Osteoblast (primary cell): ENCODE measurements at places on chromosomes 12 and 14. TPM values are rescaled to one million over a fixed set of nuclear protein-coding genes. Genes with fewer than 3 reads are reported as not detected.

- DNase-seq = no peak
Measured at GRCh38 chr12:40469736-40470135, 222.5 kb upstream of the CNTN1 start.

- peak; percentile 84 for DNase-seq
Measured at GRCh38 chr12:9064815-9065606, 50.7 kb downstream of the A2M start.

DNA sequence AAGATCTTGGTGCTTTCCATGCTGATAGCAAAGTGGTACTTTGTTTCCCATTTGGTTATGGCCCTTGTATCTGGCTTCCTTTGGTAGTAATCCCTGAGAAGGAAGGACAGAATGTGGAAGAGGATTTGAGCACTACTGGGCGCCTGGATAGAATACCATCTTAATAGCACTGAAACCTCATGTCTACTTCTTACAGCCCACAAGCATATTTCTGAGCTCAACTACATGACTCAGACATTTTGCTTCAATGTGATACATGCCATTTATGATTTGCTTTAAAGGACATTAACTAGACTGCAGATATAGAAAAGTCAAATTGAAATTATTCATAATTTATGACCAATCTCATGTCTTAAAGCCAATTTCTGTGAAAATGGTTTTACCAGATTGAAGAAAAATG is 80.4 kb downstream of the LIN7A start:
- DNase-seq = peak; percentile 57

CTSG gene
- not detected in 2 replicates for total RNA-seq

GRCh38 chr14:85479306-85479705 is 50.6 kb upstream of the FLRT2 start:
- DNase-seq = no peak

TMEM233 gene
- total RNA-seq = under 0.01 TPM in 1 of 2 replicates, not detected in the other

GRCh38 chr12:6773590-6774351 is 1.5 kb downstream of the LAG3 start:
- DNase-seq = peak; percentile 55

OTOGL gene
- total RNA-seq = 0.36 and 0.59 TPM in 2 replicates

RHEBL1 gene
- 0.72 and 0.88 TPM in 2 replicates for total RNA-seq

NANOG gene
- total RNA-seq = under 0.01 TPM in 1 of 2 replicates, not detected in the other

- peak; percentile 83 for DNase-seq
Measured at GRCh38 chr12:108338915-108339657, at the start of gene CMKLR1. CMKLR1 (minus strand) TSS chr12:108339311; CDS start chr12:108293591, 45,720 bp downstream.

GRCh38 chr12:111006621-111007020 is 86.2 kb upstream of the MYL2 start:
- no peak for DNase-seq

GRCh38 chr12:48788854-48789775 is at the start of gene ADCY6:
ADCY6 (minus strand) TSS chr12:48789089; CDS start chr12:48783434, 5,655 bp downstream.
- DNase-seq = peak; percentile 98

- no peak for DNase-seq
Measured at GRCh38 chr14:68616221-68616902, 176.5 kb downstream of the ZFP36L1 start.

BHLHE41 gene
- total RNA-seq = 4.3 and 4.7 TPM in 2 replicates

DNA sequence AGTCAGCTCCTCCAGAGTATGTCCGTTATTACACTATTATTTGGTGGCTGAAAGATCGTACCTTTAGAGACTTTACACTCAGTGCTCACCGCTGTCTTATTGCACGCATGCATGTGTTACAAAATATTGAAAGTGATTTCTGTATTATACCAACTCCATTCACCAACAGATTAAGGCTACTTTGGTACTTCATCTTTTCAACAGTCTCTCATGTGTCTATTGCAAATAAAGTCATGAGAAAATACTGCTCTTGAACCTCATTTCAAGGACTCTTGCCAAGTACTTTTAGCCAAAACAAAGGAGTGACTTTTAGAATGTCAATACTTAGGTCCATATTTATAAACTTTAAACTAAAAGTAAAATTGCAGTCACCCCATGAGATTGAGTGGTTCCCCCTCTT is 503.6 kb downstream of the TMEM121 start:
- no peak for DNase-seq

ALDH6A1 gene
- total RNA-seq = 30.1 and 31.5 TPM in 2 replicates

GRCh38 chr14:42884100-42884499 is 1277.4 kb downstream of the LRFN5 start:
- DNase-seq = no peak

DNA sequence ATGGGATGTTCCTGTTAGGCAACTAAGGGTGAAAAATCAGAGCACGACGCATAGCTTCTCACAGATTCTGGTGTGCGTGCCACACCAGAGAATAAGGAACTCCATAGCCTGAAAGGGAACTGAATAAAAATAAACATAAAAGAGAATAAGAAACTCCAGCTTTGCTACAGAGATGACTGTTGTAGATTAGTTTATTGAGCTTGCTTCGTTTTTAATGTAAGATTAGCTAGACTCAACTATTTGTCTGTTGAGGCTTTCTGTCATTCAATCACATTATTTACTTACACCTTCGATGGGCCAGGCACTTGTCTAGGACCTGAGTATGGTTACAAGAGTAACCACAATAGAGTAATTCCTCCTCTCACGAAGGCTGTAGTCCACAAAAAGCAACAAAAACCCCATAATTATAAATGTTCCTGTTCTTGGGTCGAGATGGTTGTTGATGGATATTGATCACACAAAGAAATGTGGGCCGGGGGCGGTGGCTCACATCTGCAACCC is 807 bp upstream of the ZCCHC8 start:
- DNase-seq = no peak

DNA sequence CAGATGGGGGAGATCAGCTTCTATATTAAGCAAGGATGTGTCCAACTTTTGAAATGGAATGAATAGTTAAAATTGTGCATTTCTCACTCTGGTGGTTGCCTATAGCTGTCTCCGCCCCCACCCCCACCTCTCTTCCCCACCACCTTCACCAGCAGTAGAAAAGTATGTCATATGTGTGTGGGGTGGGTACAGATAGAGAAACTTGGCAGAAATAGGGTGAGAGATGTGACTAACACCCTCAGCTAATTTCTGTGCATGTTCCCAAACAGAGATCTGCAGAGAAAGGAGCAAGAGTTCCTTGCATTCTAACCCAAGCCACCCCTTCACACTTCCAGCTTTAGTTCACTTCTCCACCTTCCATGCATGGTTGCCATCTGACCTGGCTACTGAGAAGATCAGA is 980.1 kb downstream of the NRXN3 start:
- no peak for DNase-seq

ANKLE2 gene
- total RNA-seq = 79.9 and 86.1 TPM in 2 replicates

PRIMA1 gene
- not detected in 2 replicates for total RNA-seq

SVOP gene
- not detected in 2 replicates for total RNA-seq

MYO1H gene
- 1.5 TPM in 1 of 2 replicates, not detected in the other for total RNA-seq

DNA sequence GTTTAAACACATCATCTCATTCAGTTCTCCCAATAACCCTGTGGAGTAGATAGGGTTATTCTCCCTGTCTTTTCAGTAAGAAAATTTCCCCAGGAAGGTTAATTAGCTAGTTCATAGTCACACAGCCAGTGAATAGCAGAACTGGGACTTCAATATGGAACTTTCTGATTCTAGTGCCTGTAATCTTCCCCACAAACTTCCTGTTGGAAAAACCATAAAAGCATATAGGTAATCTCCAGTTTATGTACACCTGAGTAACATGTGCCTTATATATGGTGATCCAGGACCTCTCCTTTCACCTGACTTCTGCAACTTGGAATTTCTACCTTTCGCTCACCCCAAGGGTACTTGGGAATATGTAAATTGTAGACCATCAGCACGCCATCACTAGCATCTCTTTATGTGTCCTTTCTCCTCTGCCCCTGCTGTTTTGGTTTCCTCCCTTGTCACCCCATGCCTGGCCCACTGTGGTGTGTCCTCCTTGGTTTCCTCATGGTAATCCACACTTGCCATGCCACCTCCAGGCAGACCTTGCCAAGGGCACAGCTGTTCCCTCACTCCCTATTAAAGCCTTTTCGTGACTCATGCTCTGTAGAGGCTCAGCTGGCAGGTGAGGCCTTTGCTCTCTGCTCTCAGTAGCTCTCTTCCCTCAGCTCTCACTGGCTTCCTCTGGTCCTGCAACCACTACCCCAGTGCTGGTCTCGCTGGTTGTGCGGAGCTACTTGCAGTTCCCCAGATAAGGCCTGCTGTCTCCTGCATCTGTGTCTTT is 16.7 kb downstream of the TBC1D30 start:
- no peak for DNase-seq

DNA sequence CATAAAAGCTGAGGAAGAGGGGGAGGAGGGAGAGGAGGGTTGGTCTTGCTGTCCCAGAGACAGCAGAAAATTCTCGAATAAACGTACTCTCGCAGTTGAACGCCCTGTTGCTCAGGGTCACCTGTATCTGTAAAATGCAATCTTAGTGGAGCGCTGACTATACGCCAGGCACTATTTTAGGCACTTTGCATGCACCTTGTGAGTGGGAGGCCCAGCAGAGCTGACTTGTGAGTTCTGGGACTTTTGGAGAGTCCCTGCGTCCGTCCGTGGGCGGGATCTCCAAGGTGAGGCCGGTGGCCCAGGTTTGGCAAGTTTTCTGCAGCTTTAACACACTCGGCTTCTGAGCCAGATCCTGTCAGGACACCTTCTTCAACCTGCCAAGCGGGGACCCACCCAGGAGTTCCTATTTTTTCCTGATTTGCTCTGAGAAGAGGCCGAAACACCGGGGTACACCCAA is 32.5 kb upstream of the PLEKHG6 start:
- DNase-seq = no peak

DNA sequence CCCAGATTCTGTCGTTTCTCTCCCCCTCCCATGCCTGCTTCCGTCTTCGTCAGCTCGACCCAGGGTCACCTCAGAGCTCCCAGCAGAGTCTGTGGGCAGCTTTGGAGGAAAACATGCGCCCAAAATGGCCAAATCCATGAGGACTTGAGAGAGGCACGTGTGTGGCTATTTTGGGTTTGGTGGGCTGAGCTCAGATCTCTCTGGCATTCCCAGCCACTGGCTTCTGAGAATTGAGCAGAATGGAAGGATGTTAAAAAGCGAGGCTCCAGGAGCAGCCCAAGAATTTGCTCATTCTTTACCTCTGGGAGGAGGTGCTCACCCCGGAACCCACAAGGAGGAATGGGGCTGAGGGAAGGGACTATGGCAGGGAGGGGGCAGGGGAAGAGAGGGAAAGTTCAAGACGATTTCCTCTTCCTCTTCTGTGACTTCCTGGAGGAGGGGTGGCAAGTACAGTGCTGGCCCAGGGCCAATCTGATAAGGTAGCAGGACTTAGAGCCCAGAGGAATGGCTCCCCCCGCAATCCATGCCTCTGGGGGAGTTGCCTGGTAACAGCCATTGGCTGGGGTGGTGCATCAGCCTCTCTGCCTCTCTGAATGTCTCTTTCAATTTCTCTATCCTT is 20.1 kb downstream of the TSPAN9 start:
- peak; percentile 96 for DNase-seq

GRCh38 chr12:104648756-104649155 is 192.0 kb downstream of the CHST11 start:
- DNase-seq = no peak

HOXC12 gene
- total RNA-seq = under 0.01 TPM in 1 of 2 replicates, not detected in the other

DNA sequence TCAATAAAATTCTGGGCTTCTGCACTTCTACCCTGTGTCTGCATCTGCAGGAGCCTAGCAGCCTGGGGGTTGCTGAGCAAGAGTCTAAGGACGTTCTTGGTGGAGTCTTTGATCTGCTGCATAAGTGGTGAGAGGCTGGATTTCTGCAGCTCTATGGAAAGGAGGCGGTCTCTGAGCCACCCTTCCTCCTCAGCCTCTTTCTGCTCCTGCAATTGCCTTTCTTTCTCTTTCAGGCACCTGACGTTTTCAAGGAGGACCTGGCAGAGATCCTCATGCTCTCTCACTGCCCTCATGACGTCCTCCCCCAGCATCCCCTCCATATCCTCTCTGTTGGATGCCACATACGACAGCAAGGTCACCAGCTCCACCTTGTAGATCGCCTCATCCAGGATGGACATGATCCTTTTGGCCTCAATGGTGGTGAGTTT is 13.6 kb upstream of the TPCN1 start:
- DNase-seq = no peak

GRCh38 chr12:26628234-26628633 is 204.8 kb downstream of the ITPR2 start:
- no peak for DNase-seq

DNA sequence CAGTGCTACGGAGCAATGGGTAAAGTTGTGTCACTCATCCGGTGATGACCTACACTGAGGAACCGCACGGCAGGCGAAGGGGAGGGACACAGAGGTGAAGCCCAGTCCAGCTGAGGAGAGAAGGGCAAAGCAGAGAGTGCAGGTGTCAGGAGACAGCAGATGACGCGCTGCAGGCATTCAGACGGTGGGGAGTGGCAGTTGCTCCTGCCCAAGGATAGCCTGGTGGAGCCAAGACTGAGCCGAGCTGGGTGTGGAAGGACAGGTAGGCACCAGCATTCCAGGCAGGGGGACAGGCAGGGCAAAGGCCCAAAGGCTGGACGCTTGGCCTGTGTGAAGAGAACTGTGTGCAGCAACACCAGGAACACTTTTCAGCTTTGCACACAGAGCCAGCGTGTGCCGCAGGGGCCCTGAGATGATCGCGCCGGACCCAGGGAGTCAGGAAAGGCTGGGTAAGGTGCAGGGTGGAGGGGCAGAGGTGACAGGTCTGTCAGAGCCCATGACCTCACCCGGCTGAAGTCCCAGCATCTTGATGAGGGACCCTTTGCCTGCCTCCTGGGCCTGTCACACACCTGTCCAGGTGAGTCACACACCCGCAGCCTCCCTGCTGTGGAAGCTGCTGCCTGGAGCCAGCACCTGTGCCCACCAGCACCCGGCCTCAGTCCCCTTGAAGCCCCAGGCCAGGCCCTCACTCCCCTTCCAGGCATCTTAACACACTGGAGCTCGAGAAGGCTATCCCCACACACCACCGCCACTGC is 48.4 kb downstream of the TSPAN11 start:
- no peak for DNase-seq

DNA sequence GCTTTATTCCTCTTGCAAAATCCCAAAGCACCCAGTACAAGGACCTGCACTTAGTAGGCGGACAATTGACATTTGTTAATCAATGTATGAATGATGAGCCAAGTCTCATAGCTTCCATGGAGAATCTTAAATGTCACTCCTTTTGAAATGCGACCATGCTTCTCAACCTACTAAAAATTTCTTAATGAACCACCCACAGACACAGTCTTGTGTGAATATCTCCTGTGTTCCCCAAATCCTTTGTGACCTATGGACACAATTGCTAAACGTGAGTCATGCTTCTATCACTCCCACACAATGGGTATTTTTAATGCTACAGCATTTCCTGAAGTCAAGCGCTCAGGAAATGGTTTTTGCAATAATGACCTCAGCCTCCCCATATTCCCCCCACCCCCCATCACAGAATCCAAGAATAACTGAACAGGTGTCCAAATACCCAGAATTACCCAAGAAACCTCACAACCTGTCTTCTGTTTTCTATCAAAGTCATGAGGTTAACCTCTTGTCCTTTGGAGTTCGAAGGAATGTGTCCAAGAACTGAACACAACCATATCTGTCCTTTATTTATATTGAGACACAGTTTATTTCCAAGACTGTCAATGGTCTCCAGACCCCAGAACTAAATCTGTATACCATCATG is 163.6 kb upstream of the PLEKHG7 start:
- DNase-seq = peak; percentile 83

IGFBP6 gene
- total RNA-seq = 431 and 577 TPM in 2 replicates

KRT79 gene
- total RNA-seq = not detected in 2 replicates

- no peak for DNase-seq
Measured at GRCh38 chr12:88924162-88924561, 343.9 kb upstream of the KITLG start.
